ENCODE measurements at places on chromosomes 7 and 10.

GRCh38 chr7:1223196-1223981 lies 9.3 kb upstream of the UNCX start:
- DNase-seq, result no peak

DNA sequence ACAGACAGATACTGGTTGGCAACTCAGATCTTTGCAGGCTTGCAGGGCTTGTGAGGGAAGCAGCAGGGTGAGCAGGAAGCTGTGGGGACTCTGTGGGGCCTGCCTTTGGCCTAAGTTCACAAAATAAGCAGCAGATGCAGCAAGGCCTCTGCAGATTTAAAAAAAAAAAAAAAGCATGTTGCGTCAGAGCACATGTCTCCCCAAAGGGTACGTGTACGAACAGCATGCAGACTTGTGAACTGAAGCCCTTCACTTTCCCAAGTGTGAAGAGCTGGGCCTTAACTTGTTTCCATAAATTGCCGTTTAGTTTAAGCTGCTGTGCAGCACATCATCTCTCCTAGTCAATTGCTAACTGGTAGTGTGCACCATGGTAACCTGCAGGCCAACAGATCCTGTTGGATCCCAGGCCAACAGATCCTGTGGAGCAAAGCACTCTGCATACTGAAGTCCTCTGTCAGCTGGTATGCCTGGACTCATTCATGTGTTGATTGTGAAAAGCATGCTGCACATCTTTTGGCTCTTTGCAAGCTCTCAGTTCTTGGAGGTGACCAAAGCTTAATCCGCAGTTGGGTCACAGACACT lies 10.8 kb upstream of the XPNPEP1 start:
- no peak for DNase-seq

DNA sequence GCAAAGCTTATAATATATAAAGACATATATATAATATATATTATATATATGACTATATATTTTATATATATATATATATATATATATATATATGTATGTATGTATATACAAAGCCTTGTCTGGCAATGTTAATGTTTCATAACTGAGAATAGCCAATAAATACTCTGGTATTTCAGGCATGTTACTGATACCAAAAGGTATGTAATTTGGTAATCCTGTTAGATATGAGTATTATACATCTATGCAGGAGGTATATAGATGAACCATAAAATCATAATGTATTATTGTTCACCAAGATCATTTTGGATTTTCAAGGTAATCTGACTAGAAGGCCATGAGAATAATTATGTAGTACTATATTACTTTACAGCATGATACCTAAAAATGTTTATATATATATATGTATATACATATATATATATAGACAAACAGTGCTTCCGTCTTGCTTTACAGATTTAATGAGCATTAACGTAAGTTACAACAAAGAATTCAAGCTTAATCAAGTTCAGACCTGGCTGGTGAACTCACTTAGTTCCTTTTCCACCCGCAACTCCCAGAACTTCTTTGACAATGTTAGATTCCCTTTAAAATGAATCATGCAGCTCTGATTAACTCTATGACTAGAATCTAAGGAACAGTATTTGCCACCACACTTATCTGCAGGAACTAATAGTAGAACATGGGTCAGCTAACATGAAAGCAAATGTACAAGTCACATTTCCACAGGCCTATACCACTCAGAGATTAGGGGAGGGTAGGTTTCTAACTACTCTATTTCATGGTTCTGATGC lies 82.7 kb downstream of the SLC25A13 start:
- no peak for DNase-seq

DNA sequence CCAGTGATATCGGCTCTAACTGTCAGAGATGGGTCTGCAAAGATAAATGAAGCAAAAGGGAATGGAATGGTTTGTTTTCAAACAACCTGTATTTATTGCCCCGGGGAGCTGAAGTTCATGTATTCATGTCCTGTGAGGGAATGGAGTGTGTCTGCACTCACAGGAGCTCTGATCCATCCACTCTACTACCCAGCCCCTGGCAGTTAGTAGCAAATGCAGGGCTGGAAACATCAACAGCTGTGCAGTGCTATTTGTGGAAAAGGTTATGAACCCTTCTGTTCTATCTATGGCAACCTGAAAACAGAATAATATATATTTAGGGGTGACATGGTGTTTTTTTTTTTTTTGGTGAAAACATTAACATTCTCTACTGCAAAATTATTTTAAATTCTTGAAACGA lies 9.8 kb downstream of the AGR2 start:
- DNase-seq, result no peak
